ENCODE measurements at places on chromosomes 5 and 9.

GRCh38 chr5:103218164-103218563, 40.4 kb upstream of the MACIR start:
- DNase-seq: no peak

DNA sequence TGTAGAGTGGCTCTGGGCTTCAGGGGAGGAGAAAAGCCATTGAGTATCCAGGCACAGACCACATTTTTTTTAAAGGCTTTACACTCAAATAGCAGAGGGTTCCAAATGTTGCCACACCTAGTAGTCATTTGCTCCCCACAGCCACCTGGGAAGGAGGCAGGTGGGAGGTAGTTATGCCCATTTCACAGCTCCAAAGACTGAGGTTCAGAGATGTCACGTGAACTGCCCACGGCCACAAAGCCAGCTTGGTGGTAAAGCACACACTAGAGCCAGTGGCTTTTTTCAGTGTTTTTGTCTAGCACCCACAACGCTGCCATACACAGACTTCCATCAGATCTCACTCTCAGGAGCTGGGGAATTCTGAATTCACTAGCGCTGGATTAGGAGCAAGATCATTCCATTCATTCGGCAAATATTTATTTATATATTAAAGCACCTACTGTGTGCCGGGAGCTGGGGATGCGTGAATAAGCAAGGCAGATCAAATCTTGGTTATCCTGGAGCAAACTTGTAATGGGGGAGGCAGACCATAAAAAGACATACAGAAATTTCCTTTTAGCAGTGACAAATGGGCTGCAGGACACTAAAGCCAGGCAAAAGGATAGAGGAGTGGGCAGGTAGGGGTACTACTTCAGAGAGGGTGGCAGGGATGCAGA, 7.4 kb downstream of the WHRN start:
- DNase-seq: no peak

GRCh38 chr5:150443242-150444075, 6.1 kb downstream of the RPS14 start:
- DNase-seq: no peak

DNA sequence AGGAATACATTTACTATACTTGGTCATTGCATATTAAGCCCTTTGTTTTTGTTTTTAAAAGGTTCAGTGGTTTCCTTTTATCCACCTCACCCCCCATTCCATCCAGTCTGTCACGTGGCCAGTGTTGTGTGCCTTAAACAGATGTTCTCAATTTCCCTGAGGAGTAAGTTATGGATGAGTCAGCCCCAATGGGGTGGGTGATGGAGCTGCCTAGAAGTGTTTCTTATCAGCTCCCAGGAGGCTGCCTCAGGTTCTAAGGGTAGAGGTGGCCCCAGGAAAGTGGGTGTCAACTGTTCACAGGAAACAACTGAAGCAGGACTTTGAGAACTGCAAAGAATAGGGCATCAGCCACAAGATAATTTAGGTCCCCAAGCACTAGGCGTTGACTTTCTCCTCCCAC, 41.1 kb downstream of the ACTBL2 start:
- no peak for DNase-seq

DNA sequence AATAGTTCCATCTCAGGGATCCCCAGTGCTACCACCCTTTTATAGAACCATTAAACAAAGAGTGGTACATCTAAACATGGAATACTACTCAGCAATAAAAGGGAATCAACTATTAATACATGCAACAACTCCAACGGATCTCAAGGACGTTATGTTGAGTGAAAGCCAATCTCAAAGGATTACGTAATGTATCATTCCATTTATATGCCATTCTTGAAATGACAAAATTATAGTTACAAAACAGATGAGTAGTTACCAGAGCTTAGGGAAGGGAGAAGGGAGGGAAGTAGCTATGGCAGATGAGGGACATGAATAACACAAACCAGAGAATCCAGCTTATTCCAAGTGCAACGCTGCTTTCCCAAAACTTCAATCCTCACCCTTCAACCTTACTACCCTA, 69.5 kb downstream of the ACTL7B start:
- DNase-seq: no peak

DNA sequence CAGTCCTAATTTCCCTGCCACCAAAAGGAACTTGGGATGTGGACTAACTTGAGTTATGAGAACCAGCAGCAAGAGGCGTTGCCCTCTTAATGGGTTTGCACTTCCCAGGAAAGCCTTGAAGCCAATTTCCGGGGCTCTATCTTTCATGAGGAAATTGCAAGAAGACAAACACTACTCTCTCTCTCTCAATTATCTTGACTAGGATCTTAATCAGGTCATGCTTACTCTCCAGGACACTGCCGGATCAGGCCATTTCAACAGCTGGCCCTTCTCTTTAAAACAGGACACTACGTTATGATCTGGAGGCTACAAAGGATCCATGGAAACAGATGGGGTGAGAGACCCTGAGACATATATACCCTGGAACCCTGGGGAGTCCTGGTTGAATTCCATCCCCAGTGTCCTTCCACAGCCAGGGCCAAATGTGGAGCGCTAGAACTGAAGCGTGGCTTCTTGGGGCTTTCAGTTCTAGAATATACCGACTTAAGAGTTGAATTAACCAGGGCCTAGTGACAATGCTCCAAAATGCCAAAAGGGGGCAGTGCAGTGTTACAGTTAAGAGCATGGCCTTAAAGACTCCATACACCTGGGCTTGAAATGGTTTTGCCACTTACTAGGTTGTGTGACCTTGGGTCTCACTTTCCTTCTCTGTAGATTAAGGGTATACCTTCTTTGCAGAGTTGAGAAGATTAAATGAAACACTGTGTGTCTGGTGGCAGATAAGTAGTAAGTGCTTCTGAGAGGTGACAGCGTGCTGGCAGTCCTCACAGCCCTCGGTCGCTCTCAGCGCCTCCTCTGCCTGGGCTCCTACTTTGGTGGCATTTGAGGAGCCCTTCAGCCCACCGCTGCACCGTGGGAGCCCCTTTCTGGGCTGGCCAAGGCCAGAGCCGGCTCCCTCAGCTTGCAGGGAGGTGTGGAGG, 21.1 kb downstream of the FAM219A start:
- DNase-seq: peak; percentile 60

- no peak for DNase-seq
Measured at GRCh38 chr5:145111420-145111819, 723.7 kb downstream of the PRELID2 start.

- no peak for DNase-seq
Measured at GRCh38 chr5:125317536-125317995, 571.1 kb upstream of the ZNF608 start.

- no peak for DNase-seq
Measured at GRCh38 chr5:127934791-127935256, 148.7 kb upstream of the SLC12A2 start.

Measured in stimulated activated CD8-positive, alpha-beta memory T cell treated with anti-CD3 and anti-CD28 coated beads, Interleukin-7, amount 100 ng/mL, for 4 hours (primary cell).